ENCODE measurements at places on chromosomes 2 and 18.

- peak; percentile 46 for DNase-seq
Observed at GRCh38 chr2:84906108-84906899, 848 bp downstream of the TMSB10 start.

DNA sequence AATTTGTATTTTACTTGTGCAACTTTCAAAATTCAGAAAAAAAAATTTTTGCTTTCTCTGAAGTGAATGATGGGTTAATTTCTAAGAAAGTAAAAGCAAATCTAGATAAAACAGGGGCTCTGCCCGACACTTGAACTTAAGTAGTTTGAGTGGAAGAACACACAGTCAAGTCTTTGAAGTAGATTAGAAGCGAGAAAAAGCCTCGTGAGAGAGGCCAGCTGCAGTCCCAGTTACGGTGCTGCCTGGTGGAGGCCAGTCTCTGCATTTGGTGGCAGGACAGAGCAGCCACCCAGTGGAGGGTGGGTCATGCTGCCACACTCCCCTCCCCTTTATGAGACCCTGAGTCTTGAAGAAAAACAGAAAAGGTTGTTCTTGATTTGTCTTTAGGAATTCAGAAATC, 81.8 kb downstream of the INPP5D start:
- no peak for DNase-seq

DNA sequence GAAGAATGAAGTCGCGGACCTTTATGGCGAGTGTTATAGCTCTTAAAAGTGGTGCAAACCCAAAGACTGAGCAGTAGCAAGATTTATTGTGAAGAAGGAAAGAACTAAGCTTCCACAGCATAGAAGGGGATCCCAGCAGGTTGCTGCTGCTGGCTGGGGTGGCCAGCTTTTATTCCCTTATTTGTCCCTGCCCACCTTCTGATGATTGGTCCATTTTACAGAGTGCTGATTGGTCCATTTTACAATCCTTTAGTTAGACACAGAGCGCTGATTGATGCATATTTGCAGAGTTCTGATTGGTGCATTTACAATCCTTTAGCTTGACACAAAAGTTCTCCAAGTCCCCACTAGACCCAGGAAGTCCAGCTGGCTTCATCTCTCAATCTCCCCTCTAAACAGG, 36.3 kb upstream of the EN1 start:
- no peak for DNase-seq

DNA sequence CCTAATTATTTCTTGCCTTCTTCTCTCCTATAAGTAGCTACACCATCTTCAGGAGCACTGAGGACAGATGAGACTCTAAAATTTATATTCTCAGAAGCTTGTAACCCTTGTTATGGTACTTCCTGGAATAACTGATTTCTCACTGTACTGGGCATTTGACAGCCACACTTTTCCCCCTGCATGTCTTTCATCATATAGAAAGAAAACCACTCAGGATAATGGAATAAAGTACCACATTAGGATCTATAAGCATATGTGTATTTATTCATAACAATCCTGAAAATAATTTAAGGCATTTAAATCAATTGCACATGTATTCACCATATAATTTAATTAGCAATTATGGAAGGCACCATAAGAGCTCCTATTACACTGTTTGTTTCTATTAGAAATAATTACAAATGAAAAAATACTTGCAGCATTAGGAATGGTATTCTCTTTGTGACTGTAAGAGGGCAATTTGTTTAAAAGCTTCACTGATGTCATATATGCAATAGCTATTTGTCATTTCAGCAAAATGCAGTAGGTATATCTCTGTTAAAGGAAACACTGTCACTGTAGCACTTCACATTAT, 216.9 kb upstream of the FSHR start:
- DNase-seq, result no peak

- DNase-seq, result no peak
Observed at GRCh38 chr2:167509586-167509985, 621.3 kb downstream of the XIRP2 start.

DNA sequence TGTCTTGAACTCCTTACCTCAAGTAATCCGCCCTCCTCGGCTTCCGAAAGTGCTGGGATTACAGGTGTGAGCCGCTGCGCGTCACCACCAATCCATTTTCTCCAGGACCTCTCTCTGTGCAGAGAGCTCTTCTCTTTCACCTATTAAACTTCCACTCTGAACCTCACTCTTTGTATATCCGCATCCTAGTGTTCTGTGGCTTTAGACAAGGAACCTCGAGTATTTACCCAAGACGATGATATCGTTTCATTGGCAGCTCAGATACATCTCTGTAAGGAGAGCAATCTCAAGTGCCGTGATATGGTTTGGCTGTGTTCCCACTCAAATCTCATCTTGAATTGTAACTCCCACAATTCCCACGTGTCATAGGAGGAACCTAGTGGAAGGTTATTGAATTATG, 15.1 kb upstream of the WDR33 start:
- no peak for DNase-seq

Data from naive thymus-derived CD8-positive, alpha-beta T cell (primary cell).